ENCODE measurements at places on chromosomes 11 and 22.

GRCh38 chr22:45064313-45065278 is 54.8 kb upstream of the PHF21B start:
- DNase-seq = peak; percentile 76

- DNase-seq = no peak
These were observed 3.6 kb downstream of the GTPBP1 start for GRCh38 chr22:38709306-38709705.

- peak; percentile 62 for DNase-seq
These were observed 76.2 kb downstream of the SLC1A2 start for GRCh38 chr11:35343033-35343598.

DNA sequence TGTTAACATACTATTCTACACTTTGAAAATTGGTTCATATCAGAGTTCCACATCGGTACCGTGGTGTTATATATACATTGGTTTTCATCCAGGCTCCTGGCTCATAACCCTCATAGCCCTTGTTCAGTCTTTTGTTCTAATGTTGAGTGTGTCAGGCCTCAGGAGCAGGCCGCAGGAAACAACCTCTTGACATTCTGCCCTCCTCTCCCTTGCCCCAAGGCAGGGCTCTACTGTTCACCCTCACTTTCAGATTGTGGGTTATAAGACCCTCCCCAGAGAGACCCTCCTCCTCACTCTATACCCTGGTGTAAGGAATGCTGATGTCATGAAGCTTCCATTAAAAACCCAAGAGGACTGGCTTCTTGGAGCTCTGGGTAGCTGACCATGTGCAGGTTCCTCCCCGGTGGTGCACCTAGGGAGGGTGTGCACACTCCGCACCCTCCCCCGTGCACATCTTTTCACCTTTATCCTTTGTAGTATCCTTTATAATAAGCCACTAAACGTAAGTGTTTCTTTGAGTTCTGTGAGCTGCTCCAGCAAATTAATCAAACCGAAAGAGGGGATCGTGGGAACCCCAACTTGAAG is 12.1 kb downstream of the SSH3 start:
- DNase-seq = no peak

DNA sequence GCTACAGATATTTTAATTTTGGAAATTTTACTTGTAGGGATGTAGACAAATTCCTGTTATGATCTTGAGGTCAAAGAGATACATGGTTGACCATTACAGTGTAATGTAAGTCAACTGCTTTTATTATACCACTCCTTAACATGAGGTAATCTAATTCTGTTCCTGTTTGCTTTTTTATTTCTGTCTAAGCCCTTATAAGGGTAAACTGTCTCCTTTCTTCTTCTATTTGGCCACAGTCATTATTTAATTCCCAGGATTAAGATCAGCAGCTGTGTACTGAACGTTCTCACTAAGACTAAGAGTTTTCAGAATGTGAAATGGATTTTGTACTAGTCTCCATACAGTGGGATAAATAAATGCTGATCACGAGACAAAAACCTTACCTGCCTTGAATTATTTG is 32.8 kb downstream of the C2CD3 start:
- DNase-seq = no peak

- DNase-seq = no peak
These were observed 4.8 kb downstream of the MUC5B start for GRCh38 chr11:1227551-1228100.

DNA sequence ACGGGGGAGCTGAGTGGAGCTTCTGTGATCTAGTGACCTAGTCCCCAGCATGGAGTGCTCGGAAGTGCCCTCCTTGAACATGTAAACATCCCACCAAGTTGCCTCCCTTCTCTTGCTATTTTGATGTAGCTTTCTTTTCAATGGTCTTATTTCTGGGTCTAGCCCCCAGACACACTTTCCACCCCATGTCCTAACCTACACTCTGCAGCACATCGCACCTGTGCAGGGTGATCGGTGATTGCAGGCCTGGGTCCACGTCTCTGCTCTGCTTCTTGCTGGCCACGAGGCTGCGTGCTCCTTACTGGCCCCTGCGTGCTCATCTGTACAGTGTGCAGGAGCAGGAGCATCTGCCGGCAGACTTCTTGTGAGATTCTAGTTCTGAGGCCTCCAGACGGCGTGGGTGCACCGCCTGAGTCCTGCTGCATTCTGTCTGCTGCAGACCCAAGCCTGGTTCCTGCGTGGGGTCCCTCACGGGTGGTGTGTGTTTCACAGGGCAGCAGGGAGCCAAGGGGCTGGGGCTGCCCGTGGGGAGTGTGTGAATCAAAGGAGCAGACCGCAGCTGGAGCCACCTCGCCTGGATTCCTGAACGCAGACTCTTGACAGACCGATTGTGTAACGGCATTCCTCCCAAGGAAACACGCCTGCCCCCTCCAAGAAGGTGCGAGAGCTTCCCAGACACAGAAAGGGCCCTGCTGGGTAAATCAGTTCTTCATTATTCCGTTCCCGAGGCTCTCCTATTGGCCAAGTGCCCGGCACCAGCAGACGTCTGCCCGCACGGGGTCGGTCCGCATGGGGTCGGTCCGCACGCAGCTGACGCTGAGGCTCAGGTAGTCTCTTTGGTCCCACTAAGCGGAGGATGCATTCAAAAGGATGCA is 44.4 kb upstream of the MYEOV start:
- DNase-seq = no peak

DNA sequence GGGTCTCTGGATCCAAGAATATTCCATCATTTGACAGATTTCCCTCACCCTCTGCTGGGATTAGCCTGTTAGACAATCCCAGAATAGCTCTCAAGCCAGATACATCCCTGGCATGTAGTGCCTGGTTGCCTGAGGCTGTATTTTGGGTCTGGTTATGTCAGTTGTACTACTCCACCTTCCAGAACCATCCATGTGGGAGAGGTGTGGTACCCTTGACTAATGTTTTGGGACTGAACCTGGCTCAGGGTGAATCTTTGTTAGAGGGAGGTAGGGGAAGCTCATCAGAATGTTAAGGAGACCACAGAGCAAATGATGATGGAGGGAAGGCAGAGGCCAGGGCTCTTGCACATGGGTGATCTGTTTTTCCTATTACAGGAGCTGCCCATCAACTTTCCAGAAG is 5.2 kb downstream of the C11orf52 start:
- DNase-seq = no peak

Data from activated T-cell treated with anti-CD3 and anti-CD28 coated beads, Interleukin-2, amount 50 U/mL, for 48 hours (primary cell).